ENCODE measurements at places on chromosomes 13 and 19.

DNA sequence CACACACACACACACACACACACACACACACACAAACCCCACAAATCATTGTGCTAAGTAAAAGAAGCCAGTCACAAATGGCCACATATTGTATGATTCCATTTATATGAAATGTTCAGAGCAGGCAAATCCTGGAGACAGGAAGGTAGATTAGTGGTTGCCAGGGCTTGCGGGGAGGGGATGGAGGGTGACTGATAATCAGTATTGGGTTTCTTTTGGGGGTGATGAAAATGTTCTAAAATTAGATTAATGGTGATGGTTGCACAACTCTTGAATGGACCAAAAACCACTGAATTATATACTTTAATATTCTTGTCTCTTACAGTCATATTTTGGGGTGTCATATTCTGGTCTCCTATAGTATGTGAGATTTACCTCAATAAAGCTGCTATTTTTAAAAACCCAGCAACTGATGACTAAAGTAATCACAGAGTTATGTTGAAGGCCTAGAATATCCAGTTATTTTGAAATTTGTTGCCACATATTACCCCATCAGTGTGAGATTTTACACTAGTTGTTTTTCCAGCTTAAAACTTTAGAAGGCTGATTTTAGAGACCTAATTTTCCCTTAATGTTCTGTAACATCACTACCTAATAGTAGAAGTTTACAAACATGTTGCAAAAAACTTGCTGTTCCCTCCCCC, 20.3 kb downstream of the FLT1 start:
- DNase-seq: no peak

- DNase-seq: no peak
Measured at GRCh38 chr13:78137404-78138142, 218.9 kb upstream of the EDNRB start.

DNA sequence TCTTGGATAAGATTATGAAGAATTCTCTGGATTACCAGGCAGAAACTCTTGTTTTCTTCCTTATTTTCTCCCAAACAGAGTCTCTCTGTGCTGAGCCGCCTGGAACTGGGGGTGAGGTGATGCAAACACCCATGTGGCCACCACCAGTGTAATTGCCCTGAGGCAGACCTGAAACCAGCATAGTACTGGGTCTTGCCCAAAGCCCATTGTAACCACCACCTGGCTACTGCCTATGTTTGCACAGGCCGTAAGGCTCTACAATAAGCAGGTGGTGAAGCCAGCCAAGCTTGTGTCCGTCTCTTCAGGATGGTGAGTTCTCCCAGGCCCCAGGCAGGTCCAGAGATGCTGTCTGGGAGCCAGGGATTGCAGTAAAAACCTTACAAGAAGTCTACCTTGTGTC, 18.9 kb upstream of the KBTBD7 start:
- DNase-seq: no peak

GRCh38 chr13:36163286-36163685, 32.1 kb upstream of the DCLK1 start:
- no peak for DNase-seq

DNA sequence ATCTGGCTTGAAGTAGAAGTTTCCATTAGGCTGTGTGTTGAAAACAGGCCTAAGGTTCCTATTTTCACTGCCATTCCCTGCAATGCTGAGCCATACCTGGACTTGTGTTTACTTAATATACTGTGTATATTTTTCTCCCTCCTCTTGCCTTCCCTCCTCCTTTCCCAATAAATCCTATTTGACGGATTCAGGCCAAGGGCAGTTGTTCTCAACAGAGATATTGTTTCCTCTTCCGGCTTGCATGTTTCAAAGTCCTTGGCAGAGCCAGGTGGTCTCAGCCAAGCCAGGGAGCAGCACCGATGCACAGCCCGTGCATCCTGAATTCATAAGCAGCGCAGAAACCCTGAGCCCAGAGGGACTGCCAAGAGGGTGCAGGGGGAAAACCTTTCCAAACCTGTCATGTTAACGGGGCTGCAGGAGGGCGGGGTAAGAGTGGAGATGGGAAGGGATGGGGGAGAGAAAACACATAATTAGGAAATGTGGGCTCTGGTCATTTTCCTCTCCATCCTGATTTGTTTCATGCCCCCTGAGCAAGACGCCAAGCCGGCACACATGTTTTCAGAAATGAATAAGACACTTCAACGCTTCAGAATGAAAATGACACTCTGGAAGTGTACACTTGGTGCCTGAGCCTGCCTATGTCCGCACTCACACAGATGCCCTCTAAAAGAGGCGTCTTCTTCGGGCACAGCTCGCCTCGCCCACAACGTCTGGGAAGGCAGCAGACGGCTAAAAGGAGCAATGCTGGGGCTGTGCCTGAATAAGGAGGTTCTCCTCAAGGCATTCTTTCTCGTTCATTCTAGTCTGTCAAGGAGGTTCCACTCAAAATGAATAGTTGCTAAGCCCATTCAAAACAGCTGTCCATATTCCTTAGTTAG, 149.3 kb upstream of the UBL3 start:
- no peak for DNase-seq

DNA sequence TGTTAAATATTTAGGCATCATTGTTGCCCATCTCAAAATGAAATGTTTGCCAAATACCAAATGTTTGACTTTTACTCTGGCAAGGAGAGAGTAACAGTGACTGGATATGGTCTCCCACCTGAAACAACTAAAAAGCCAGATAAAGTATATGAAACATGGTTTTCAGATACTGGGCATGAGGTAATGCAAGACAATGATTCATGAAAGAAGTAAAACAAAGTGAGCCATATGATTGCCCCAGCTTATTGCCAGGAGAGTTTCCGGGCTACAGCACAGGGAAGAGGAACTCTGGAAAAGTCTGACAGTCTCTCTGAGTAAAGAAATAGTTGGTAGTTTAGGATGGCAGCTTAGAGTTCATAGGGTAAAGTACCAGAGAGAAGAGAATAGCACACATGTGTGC, 354.6 kb downstream of the DNAJC15 start:
- DNase-seq: no peak

DNA sequence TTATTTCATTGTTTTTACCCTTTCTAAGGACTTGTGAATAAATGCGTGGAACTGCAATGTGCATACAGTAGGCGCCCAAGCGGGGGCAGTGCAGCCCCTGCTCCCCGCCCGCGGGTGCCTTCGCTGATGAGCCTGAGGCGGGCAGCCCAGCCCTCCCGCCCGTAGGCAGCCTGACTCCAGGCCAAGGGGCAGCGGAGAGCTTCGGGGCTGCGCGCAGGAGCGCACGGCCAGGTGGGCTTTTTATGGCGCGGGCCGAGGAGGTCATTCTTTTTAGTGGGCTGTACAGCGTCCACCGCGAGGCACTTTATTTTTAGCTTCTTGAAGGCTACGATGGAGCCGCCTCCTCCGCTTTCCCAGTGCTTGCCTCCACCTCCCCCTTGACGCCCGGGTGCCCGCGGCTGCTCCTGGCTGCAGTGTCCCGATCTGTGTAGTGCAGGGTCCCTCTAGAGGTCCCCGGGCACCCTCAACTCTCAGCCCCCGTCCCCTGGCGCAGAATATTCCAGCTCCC, 60.5 kb downstream of the CCNE1 start:
- no peak for DNase-seq

DNA sequence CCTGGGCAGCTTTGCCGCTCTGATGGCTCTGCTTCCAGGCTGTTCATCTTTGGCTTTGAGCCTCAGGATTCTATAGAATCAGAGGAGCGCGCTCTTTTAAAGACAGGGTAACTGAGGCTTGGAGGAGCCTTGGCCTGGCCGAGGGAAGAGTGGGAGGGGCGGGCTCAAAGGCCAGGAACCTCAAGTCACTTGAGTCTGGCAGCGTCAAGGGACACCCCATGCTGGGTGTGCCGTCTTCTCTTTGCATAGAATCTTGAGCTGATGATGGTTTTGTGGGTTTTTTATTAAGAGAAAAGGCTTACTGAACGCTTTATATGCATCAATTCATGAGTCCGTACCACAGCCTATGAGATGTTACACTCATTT, 1.1 kb downstream of the PGLS start:
- no peak for DNase-seq

- DNase-seq: no peak
Measured at GRCh38 chr19:43684326-43684725, 14.4 kb upstream of the PLAUR start.

GRCh38 chr13:92682832-92683517, 543.6 kb upstream of the GPC6 start:
- no peak for DNase-seq

All from stimulated activated CD4-positive, alpha-beta T cell treated with anti-CD3 and anti-CD28 coated beads, TNF-alpha, amount 100 ng/mL, for 48 hours (primary cell).